ENCODE measurements at places on chromosomes 4 and X.

DNA sequence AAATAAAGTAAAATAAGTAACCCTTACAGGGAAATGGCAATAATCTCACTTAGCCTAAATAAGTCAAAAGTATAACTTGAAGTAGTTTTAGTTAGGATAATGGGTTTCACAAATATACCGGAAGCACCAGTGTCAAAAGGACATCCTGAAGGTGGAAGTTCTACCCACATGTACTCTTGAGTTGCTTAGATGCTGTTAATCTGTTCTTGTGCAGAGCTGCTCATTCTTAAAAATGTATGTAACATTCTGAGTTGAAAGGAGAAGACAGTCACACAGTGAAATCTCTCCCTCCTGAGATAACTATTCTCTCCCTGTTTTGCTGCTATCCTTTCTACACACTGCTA is 11.2 kb upstream of the CCNG2 start:
- DNase-seq = no peak

DNA sequence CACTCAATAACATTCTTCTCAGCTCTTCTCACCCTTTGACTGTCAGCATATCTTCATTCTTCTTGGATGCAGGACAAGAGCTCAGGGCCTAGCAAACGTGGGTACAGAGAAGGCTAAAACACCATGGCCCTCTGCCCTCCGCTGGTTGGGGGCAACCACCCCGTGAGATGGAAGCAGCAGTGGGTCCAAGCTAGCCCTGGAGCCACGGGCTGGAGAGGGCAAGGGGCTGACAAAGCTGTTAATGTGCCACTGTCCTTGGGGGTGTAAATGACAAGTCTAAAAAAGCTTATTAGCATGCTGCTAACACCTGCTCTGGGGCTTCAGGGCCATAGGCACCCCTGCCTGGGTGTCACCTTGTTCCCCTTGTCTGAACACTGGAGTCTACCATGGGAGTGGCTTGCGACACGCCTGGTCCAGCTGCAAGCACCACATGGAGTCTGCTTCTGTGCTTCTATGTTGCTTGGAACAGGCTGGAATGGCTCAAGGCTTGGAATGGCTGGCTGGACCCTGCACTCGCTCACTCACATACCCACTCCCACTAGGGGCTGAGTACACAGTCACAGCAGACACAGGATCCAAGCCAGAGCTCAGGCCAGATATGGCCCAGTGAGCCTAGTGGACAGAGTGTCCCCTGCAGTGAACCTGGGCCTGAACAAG is 246.0 kb downstream of the PCDH10 start:
- DNase-seq = no peak

DNA sequence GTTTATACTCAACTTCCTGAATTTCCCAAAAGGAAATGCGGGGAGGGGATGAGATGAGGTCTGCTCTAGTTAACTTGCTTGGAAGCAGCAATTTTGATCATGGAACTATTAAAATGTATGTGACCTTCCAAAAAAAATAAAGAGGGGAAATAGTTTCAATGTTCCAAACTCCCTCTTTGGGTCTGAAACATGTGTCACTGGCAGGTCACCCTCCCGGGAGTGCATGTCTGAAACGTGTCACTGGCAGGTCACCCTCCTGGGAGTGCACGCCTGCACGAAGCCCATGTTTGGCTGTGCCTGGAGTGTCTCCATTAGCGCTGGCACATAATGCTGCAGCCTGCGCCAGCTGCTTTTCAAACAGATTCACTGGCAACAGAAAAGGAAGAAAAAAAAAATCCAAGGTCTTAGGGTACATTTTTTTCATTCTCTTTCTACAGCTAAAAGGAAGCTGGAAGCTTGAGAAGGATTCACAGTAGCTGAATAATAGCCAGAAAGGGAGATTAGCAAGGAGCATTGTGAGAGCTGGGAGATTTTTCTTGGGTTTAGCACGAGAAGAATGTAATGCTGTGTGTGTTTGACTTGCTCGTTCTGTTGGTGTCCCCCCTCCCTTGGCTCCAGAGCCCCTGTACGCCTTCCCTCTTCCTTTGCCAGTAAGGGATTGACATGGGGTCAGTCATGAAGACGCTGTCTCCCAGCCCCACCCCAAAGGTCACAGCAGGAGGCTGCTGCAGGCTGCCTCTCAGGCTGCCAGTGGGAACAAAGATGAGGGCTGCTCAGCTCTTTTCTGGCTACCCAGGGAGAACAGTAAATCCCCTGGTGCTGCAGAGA is 39.2 kb upstream of the TLR3 start:
- no peak for DNase-seq

DNA sequence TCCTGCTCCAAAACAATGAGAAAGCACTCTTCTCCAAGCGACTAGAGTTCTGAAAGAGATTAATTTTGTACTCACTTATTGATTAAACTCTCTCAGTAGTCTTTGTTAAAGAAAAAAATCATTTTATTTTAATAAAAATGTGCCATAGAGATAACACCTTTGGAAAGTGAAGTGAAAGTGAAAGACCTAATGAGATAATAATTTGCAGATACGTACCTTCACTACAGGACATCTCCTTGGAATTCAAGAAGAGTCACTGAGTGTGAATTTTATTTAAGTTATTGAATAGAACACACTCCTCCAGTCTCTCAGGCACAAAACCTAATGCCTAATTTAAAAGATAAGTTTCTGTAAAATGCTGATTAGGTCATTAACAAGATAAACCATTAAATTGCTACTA is 1070.6 kb upstream of the GRID2 start:
- no peak for DNase-seq

DNA sequence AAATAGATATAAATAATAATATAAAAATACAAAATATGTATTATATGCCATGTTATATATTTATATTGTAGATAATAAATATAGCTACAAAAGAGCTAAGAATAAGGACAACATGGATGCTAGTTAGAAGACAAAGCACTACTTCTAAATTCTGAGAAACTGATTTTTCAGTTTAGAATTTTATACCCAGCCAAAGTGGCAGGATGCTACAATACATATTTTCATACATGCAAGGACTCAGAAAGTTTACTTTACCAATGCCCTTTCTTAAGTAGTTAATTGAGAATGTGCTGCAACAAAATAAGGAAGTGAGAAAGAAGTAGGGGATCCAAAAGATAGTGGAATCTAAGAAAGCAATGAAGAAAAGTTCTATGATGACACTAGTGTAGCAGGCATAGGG is 64.5 kb downstream of the PDE5A start:
- DNase-seq = no peak
